ENCODE measurements at places on chromosomes 6 and 20.

GRCh38 chr6:132464538-132465256 is 48.2 kb downstream of the STX7 start:
- no peak for DNase-seq

GRCh38 chr6:131868836-131869235 is 61.0 kb downstream of the ENPP1 start:
- no peak for DNase-seq

DNA sequence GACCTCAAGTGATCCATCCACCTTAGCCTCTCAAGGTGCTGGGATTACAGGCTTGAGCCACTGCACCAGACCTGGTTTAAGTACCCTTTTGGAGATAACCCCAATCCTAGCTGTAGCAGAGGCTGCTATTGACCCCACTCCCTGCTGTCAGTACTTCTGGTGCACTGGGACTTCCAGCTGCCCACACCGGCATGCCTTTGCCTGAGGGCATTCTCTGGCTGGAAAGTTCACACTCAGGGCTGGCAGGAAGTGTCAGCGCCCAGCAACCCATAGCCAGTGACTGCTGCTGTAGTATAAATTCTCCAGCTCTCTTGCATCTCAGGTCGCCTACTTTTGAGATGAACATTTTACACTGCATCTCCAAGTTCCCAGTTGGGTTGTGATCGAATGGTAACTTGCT is 75.3 kb downstream of the UTRN start:
- no peak for DNase-seq

DNA sequence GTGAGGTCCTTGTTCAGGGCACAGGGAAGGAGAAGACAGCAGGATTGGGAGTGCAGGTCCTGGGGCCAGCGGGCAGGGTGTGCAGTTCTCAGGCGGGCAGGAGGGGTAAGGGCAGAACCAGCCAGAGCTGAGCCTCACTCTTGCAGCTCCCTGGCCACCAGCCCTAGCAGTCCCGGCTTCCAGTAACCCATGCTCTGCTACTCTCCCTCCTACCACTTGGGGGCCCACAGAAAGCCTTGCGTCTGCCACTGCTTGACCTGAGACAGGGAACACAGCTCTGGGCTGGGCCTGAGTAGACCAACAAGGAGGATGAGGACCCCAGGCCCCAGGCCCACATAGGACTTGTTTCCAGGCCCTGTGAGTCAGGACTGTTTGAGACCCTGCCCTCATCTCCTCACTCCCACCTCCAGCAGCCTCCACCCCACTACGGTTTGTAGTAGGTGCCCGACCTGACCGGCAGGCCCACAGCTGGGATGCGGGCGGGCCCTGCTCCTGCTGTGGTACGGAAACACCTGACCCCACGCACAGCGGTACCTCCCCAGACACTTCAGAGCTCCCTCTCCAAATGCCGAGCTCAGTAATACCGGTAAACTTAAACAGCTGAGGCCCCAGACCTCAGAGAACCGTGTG is 39.2 kb downstream of the KCNK5 start:
- no peak for DNase-seq

- DNase-seq, result no peak
Observed at GRCh38 chr20:21394551-21394950, 2.8 kb downstream of the NKX2-4 start.

- DNase-seq, result no peak
Observed at GRCh38 chr6:48429021-48429420, 318.0 kb upstream of the PTCHD4 start.

- peak; percentile 21 for DNase-seq
Observed at GRCh38 chr6:150334790-150335783, 33.7 kb upstream of the IYD start.

GRCh38 chr6:170006071-170006899 is 254.9 kb downstream of the ERMARD start:
- no peak for DNase-seq

DNA sequence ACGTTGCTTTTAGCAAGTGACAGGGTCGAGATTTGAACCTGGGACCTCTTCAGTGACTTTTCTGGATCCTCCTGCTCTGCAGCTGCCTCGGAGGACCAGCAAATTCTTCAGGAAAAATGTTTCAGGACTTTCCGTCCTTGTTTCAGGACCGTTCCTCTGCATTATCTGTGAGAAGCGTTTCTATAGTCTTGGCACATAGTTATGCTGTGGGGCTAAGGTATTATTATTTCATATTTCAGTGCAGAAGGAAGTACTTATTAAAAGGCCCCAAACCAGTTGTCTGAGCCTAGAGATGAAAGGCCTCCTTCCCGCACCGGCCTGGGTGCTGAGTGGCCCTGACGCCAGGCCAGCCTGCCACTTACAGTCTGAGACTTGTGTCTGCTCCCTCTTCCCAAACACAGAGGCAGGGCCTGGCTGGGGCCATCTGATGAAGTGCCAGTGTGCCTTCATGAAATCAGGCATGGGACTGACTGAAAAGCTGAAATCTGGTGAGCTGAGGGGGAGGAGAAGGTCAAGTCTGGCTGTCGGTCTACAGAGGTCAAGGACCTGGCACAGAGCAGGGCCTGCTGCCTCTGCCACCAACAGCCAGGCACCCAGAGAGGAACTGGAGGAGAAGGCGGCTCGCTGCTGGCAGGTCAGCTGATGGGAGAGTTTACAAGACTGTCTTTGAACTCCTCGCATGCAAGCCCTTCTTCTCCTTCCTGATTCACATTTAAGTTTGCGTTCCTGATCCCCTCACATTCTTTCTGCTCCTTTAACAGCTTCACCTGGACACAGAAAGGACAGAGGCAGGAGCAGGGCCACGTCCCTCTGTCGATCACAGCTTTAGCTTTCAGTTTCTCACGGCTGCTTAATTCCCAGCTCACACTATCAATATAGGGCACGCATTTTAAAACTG is 8.9 kb upstream of the QKI start:
- DNase-seq, result no peak

DNA sequence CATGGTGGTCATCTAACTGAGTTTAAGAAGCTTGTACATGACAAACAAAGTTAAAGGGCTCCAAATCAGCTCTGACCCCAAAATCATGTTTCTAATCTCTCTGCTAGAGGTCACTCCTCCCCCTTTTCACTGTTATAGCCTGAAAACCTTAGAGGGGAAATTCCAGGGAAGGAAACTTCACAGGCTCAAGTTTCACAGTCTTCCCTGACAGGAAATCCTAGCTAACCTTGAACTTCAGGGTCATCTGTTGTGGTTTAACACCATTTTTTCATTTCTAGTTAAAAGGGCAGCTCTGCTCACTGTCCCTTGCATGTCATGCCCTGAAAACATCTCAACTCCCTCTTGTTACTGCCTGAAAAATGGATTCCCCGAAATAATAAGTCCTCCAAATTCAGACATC is 104.4 kb upstream of the BMP2 start:
- DNase-seq, result no peak

DNA sequence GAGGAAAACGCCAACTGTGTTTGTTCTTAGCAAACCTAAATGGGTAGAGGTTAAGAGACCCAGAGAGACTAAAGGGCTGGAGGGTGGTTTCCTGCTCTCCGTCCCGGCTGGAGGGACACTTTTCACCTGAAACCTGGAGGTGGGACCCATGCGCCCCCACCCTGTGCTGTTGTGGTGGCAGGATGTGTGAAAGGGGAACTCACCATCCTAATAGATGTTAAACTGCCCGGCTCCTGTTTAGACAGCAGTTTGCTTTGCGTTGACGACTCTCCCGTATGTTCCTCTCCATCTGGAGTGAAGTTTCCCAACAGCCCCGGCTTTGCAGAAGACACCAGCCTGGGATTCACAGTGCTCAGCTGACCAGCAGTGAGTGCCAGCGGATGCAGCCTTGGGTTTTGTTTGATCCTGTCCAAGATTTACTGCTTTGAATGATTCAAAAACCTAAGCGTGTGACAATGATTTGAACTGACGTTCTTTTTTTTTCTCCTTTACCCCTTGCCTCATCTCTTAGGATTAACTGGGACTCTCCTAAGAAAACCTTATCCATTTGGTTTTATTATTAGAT is 66.0 kb downstream of the CDH4 start:
- no peak for DNase-seq

DNA sequence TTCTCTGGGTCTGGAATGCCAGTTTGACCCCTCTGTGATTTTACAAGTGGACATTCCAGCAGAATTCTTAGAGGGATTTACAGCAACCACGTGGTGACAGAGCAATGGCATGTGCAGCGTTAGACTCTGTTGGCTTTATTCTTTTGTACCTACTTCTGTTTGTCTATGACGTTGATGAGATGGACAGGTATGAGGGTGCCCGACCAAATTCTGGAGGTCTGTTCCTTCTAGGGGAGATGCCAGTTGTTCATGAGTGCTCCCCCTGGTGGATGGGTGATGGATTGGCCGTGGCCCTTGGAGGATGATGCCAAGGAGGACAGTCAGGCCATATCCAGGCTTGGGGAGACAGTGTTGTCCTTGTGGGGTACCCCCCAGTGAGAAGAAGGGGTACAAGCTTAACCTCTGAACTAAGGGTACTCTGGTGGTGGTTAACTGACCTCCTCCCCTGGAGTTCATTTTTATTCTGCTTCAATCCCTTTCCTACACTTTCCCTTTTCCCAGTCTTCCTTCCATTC is 198.6 kb downstream of the DTNBP1 start:
- DNase-seq, result peak; percentile 48

DNA sequence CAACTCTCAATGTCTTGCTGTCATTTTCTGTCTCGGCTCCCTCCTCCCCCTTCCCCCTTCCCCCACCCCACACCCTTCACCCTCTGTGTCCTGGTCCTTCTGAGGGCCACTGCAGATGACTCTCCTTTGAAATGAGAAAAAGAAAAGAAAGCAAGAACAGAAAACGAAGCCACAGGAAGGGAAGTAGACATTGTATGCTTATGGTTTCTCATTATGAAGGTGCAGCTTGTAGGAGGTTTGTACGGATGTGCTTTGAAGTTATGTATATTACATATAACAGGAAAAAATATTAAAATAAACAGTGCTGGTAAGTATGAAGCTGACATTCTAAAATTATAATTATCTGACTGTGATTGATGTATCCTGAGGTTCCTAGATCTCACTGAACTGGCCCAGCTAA is 6.3 kb upstream of the AAR2 start:
- DNase-seq, result no peak

DNA sequence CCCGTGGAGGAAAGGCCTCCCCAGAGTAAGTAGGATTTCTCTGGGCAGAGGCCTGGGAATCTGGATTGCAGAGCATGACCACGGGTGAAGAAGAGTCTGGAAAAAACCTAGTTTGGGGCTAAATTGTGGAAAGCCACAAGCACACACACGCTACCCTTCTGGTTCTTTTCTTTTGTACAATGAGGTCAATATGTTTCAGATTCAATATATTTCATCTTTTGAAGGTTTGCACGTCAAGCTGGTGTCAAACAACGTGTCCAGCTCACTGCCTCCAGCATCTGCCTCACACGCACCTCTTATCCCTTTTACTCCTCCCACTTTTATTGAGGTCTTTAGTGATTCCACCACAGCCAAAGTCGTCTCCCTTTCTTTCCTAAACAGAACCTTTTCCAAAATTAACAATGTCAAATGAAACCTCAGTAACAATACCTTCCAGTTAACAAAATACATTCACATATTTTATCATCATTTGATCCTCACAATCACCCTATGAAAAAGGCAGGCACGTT is 773 bp upstream of the EPB41L2 start:
- DNase-seq, result no peak

GRCh38 chr6:35165630-35166071 is 24.5 kb upstream of the TCP11 start:
- no peak for DNase-seq

DNA sequence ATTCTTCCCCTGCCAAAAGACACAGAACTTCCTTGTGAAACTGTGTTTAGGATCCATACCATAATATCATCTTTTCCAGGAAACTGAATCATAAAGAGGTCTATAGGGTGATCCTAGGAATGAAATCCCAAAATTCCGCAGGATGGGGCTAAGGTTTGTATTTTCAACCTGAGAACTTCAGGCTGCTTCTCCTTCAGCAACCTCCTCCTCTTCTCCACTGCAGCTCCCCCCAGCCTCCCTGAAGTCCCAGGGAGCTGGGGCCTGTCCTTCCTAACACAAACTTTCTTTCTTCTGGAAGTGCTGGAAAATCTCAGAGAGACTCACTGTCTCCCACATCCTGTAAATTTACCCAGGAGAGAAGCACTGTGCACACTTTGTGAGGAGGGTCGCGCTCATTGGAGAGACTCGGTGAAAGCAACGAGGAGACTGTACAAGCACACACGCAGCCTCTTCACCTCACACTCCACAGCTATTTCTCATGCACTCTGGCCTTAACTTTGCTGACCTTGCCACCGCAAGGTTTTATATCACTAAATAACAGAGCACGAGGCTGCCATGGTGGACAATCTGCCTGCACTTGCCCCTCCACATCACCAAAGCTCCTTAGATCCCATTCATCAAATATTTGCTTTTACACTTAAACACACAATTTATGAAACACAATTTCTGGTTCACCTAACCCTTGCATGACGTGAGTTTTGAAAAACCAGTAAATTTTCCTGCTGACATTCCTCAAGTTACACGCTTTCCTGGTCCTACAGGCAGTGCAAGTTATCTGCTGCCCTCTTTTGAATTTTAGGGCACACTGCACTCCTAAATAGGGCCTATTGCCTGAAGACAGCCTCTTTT is 14.3 kb downstream of the ID4 start:
- no peak for DNase-seq

DNA sequence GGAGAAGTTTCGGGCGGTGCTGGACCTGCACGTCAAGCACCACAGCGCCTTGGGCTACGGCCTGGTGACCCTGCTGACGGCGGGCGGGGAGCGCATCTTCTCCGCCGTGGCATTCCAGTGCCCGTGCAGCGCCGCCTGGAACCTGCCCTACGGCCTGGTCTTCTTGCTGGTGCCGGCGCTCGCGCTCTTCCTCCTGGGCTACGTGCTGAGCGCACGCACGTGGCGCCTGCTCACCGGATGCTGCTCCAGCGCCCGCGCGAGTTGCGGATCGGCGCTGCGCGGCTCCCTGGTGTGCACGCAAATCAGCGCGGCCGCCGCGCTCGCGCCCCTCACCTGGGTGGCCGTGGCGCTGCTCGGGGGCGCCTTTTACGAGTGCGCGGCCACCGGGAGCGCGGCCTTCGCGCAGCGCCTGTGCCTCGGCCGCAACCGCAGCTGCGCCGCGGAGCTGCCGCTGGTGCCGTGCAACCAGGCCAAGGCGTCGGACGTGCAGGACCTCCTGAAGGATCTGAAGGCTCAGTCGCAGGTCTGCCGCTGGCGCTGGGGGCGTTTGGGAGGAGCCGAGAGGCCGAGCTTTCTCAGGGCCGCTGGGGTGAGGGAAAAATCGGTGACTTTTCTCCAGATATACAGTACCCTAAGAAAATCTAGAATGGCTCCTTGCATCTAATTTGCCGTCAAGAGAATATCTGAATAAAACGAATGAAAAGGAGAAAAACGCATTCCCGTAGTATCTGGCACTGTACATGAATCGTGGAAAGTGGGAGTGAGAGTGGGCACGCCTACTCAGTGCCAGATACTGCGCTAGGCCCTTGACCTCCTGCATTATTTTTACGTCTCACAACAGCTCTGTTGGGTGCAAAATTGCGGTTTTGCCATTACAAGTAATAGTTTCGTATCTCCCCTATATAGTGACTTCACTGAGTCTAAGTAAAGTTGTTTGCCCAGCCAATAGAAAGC is 1.0 kb downstream of the CALHM6 start:
- DNase-seq, result peak; percentile 28

GRCh38 chr6:4212588-4212987 is 77.2 kb upstream of the ECI2 start:
- DNase-seq, result no peak

- no peak for DNase-seq
Observed at GRCh38 chr6:24214984-24215383, 89.0 kb downstream of the NRSN1 start.

Data from stimulated activated CD4-positive, alpha-beta T cell treated with anti-CD3 and anti-CD28 coated beads, Interleukin-12 subunit alpha, Interleukin-12 subunit beta, amount 100 ng/mL, for 24 hours (primary cell).